ENCODE measurements at places on chromosomes 6 and 20.
A peak's percentile ranks its signal among the peaks of the same experiment; 100 is the strongest.

- DNase-seq, result no peak
Measured at GRCh38 chr20:22473293-22473692, 111.1 kb downstream of the FOXA2 start.

DNA sequence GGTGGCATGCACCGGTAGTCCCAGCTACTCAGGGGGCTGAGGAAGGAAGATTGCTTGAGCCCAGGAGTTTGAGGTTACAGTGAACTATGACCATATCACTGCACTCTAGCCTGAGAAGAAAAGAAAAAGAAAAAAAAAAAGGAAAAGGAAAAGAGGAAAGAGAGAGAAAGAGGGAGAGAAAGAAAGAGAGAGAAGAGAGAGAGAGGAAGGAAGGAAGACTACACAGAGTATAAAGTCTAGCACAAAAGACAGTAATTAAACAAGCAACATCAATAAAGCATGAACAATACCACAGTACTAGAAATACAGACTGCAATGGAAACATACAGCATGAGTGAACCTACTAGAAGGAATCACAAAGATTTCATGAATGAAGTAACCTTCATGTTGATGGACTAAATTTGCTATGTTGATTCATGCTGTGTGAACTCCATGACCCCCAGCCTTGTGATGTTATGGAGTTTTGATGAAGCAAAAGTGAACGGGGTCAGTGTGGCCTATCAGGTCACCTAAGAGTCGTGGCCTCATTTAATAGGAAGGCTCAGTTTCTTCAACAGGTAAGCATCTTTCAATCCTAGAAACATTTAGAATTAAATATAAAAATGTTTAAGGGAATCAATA, 57.6 kb downstream of the NUDT3 start:
- DNase-seq, result no peak

GRCh38 chr20:50845566-50846215, 50.8 kb downstream of the BCAS4 start:
- no peak for DNase-seq

DNA sequence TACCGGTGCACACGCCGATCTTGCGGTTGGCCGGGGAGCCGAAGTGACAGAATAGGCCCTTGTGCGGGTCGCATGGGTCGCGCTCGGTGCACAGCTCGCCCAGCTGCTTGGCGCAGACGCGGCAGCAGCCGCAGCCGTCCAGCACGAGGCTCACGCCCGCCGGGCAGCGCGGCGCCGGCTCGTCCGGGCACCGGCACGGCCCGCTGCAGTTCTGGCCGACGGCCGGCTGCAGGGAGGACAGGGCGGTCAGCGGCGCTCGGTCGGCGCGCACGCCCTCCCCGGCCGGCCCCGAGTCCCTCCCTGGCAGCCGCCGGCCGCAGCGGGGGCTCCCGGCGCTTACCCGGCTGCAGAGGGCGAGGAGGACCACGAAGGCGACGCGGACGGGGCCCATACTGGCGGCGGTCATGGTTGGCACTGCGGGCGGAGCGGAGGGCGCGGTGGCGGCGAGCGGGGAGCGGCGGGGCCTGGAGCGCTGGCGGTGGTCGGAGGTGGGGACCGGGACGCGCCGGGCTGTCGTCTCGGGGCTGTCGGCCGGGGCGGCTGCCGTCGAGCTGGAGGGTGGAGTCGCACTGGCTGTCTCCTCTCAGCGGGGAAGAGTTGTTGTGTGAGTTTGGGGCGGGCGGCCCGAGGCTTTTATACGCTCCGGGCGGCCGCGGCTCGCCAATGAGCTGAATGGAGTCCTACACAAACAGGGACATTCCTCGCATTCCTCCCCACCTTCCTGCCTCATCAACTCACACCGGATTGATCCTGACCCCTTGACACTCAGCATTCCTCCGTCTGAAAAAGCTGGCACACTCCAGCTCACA, at the start of gene CCN2:
Gene CCN2, minus strand, starts transcription at position 606 of the 809 bp plus-strand sequence. Its CDS starts 200 bp downstream, at position 406.
- peak; percentile 75 for DNase-seq

GRCh38 chr6:148313488-148313887, 29.1 kb upstream of the SASH1 start:
- DNase-seq, result no peak

DNA sequence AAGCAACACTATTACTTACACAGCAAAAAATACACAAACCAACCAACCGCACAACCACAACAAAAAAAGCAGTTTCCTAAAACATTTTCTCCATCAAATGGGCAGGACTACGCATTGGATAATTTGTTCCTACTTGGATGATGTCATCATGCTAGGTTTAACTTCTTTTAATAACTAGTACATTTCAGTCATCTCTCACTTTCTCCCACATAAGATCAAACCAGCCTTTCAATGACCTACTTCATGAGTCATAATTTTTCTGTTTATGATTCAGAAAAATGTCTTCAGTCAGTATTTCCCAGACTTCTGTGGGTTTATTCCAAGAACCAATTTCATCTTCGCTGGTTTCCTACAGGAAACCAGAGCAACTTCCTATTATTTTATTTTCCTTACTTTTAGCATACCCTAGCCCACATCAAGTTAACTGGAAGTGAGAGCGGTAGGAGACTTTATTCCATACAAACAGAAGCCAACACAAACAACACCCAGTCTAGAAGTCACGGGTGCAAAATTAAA, 134.2 kb downstream of the GMDS start:
- no peak for DNase-seq
